Stimulated activated naive CD8-positive, alpha-beta T cell treated with anti-CD3 and anti-CD28 coated beads, Interleukin-15, amount 100 ng/mL, for 72 hours (primary cell): ENCODE measurements at places on chromosomes 7 and 10.

DNA sequence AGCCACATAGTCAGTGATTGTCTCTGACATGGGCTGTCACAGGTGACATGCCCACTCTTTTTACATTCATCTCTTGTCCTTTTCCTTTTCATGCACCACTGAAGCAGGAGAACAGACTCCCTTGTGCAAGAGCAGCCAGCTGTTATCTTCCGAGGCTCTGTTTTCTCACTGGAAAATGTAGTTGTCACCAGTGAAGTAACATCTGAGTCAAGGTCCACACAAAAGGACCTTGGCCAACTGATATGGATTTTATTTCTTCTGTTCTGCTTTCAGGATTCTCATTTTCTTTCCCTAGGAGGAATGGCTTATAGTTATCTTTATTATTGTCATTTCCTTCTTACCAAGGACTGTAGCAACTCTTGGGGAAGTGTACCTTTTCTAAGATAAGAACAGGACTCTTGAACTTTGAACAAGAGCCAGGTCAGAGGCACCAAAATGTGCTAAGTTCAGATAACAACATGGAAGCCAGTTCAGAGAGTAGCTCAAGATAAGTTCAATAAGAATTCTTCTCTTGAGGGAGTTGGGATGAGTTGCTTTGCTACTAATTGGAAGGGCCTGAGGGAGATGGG lies 22.7 kb downstream of the AVPI1 start:
- DNase-seq: no peak

GRCh38 chr7:136290351-136290750 lies 313.2 kb upstream of the MTPN start:
- no peak for DNase-seq

DNA sequence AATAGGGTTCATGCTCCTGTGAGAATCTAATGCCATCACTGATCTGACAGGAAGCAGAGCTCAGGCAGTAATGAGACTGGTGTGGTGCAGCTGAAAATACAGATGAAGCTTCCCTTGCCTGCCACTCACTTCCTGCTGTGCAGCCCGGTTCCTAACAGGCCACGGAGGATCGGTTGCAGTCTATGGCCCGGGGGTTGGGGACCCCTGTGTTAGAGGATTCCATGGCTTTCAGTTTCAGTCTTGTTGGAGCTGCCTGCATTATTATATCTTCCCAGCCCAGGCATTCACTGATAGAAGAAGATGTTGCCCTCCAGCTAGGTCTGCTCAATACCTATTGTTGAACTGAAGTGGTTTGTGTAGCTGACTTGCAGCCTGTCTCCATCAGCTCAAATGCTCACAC lies 1298.8 kb downstream of the TYW1 start:
- DNase-seq: no peak

DNA sequence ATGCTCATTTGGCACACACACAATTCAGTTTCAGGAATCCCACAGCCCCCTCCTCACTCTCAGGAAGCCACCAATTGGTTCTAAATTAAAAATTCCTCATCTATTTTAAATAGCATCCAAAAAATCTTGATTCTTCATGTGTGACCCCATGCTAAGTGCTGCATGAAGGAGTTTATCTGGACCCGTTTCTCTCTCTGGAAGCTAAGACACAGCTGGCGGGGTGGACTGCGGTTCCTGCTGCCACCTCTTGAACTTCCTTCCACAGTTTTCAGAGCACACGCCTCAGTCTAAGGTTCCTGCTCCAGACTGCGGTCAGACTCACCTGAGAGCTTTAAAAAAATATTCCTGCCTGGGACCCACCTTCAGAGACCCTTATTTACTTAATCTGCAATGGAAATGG lies 34.5 kb downstream of the LYZL1 start:
- DNase-seq: no peak

DNA sequence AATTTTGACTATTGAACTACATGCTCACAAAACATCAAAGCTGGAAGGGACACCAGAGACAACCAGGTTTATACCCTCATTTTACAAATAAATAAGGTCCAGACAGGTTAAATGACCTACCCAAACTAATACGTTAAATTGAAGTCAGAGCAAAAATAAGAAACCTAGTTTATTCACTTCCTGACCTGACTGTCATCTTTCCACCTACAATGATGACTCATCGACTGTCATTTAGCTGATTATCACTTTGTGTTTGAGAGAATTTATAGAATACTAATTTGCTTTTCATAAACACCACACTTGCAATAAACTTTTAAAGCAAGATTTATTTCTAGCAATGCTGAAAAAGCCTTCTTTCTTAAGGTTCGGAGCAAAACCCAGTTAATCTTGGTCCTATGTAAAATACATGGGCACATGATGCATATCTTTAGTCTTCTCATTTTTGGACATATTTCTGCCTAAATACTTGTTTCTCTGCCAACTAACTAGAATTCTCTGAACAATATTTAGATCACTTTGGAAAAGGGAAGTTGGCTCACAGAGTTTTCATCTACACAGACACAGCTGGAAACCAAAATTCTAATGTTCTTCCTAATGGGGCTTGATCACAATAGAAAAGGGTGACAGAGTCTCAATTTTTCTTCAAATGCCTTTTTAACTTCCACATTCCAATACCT lies 16.7 kb upstream of the LRRN3 start:
- no peak for DNase-seq

GRCh38 chr10:69275444-69275843 lies 2.9 kb upstream of the HK1 start:
- no peak for DNase-seq

DNA sequence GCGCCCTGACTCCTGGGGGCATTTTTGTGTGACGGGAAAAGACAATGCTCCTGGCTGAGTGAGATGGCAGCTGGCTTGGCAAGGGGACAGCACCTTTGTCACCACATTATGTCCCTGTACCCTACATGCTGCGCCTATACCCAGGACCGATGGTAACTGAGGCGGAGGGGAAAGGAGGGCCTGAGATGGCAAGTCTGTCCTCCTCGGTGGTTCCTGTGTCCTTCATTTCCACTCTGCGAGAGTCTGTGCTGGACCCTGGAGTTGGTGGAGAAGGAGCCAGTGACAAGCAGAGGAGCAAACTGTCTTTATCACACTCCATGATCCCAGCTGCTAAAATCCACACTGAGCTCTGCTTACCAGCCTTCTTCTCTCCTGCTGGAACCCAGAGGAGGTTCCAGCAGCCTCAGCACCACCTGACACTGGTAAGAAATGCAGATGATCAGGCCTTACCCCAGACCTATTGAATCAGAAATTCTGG lies at the start of gene ARMS2:
TSS of gene ARMS2 (plus strand) at position 51 of the 478 bp plus-strand sequence. CDS start at position 126, 75 bp downstream.
- no peak for DNase-seq
